Stimulated activated CD4-positive, alpha-beta T cell treated with anti-CD3 and anti-CD28 coated beads, Interleukin-15, amount 100 ng/mL, for 1 hour (primary cell): ENCODE measurements at places on chromosomes 7 and 10.

GRCh38 chr7:22876986-22877729, 54.5 kb upstream of the TOMM7 start:
- no peak for DNase-seq

- no peak for DNase-seq
Observed at GRCh38 chr10:47094636-47095035, 183.4 kb downstream of the PTPN20 start.

- DNase-seq: no peak
Observed at GRCh38 chr10:86423739-86424138, 57.1 kb upstream of the GRID1 start.

GRCh38 chr10:113853578-113854012, 287 bp downstream of the DCLRE1A start:
- DNase-seq: no peak

DNA sequence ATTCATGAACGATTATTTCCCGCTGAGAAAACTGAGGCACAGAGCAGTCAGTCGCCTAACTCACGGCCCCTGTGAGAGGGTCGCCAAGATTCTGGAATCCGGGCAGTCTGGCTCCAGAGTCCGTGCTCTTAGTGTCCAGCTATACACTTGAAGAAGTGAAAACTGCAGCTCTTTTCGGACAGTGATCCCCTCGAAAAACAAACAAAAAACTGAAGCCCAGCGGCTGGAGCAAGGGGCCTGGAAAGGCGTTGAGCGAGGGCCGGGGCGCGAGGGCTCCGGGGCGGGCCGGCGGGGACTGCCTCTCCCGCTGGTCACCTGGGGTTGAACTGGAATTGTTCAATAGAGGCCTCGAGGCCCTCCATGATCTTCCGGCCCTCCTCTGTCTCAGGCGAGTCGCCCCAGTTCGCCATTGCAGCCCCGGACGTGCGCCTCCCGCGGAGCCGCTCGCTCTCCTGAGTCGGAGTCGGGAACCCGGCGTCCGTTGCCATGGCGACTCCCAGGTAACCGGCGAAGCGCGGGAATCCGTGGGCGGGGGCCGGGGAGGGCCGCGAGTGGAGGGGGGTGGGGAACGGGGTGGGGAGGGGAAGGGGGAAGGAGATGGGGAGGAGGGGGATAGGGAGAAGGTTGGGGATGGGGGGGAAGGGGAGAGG, 881 bp downstream of the C10orf67 start:
- DNase-seq: peak; percentile 44

GRCh38 chr7:150952331-150953050, 25.6 kb downstream of the KCNH2 start:
- DNase-seq: no peak

DNA sequence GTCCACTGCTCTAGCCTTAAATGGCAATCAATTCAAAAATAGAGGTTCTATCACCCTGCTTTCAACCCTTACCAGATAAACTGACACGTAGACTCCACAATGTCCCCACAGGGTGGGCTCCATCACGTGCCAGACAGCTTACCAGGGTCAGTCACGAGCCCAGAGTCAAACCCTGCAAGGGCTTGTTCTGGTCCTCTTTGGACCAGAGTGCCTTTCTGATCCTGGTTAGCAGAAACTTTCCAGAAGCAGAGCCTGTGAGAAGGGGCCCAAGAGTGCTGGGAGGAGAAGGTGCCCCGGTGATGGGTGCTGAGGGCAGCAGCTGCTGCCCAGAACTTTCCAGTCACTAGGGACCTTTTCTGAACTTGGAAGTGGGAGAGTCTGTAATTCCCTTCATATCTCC, 354 bp upstream of the GIMAP5 start:
- DNase-seq: no peak

- DNase-seq: no peak
Observed at GRCh38 chr10:64211466-64211865, 690.3 kb downstream of the REEP3 start.

GRCh38 chr10:128526791-128527375, 400.7 kb upstream of the MKI67 start:
- DNase-seq: no peak

DNA sequence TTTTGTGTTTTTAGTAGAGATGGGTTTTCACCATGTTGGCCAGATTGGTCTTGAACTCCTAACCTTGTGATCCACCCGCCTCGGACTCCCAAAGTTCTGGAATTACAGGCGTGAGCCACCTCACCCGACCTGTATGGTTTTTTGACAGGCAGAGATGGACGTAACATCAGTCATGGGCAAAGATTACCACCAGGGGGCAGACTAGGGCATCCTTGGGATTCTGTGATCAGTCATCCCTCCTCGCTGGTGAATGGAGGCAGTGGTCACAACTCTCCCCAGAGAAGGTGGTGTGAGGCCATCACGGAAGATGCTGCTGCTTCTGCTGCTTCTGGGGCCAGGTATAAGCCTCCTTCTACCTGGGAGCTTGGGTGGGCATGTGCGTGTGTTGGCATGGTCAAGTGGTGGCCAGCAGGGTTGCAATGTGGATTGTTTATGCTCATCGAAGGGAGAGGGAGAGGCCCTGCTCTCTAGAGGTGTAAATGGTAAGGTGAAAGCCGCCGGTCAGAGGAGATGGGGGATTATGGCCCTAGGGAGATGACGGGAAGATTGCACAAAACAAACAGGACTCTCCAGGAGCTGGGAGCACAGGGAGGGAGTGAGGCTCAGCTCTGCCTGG, 122.7 kb upstream of the PRSS1 start:
- peak; percentile 41 for DNase-seq

- no peak for DNase-seq
Observed at GRCh38 chr7:96303686-96304443, 18.0 kb downstream of the SLC25A13 start.

DNA sequence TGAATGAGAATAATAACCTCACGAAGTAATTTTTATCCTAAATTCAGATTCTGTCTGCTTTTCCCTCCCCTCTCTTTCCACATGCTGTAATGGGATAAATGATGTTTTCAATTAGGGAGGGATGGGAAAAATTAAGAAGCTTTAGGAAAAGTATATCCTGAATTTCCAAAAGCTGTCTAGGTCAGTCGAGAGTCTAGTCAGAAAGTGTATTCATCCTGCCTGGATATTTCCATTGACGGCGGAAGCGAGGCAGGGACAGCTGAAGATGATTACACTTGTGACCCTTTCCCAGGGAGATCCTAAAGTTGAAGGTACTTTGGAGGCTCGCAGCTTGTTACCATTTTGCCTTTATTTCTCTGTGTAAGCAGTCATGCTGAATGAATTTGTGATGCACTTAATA, 204.1 kb downstream of the ZNF365 start:
- DNase-seq: no peak

- DNase-seq: no peak
Observed at GRCh38 chr7:31006857-31007256, 43.1 kb downstream of the GHRHR start.

DNA sequence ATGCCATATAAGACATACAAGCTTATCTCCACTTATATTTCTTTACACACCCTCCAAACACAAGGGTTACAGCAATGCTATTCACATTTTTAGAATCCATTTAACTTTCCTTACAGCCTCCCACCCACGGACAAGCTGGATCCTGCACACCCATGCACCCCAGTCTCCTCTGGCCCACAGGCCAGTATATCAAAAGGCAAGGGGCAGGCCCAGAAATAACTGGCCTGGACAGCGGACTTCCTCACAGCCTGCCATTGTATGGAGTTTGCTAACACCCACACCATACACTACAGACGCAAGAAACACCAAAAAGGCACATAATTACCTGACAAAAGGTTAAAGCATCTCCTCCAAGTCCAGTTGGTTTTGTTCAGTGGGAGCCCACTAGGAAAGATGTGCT, 12.0 kb downstream of the HOXA4 start:
- no peak for DNase-seq

DNA sequence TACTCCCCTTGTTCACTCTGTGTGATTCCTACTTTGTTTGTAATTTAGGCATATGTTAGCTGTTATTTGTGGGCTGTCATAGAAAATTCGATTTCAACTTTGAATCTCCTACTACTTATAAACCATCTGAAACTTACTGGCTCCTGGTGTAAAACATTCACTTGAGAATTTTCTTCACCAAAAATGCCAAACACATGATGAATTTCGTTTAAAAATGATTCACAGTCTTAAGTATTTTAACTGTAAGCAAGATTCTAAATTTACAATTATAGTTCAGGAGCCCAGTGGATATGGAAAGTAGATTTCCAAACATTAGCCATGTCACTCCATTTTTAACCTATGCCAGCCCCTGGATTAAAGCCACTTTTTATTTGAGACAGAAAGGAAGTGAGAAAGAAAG, 3.1 kb downstream of the CPED1 start:
- DNase-seq: no peak

GRCh38 chr10:69801434-69802315, at the start of gene COL13A1:
Gene COL13A1, plus strand, starts transcription at chr10:69801906. Its CDS starts 518 bp downstream, at chr10:69802424.
- no peak for DNase-seq

- no peak for DNase-seq
Observed at GRCh38 chr7:47314728-47315607, 266.9 kb downstream of the TNS3 start.

DNA sequence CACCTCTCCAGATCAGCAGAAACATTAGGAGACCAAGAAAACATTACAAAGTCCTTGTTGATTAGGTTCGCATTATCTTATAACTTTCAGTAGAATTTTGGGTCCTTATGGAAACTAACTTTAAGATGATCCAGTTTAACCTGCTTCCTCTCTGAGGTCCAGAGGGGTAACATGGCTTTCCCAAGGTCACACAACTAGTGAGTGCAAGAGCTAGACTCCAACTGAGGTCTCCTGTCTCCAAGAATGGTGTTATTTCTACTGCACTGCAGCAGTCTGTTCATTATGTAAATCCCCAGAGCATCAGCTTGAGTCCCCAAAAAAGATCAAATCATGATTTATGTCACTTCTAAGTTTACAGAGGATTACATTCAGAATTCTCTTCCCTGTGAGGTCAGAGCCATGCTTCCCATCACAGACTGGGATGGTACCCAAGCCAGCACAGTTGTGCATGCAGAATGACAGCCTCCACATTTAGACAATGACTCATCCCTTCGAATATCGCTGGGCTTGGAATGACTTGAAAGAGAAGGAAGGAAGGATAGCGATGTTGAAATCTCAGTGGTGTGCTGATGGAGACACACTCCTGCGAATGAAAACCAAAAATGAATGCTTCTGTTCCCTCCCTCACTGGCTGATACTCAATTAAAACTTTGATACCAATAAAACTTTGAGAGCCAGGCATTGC, 163.1 kb upstream of the PLXNA4 start:
- no peak for DNase-seq

DNA sequence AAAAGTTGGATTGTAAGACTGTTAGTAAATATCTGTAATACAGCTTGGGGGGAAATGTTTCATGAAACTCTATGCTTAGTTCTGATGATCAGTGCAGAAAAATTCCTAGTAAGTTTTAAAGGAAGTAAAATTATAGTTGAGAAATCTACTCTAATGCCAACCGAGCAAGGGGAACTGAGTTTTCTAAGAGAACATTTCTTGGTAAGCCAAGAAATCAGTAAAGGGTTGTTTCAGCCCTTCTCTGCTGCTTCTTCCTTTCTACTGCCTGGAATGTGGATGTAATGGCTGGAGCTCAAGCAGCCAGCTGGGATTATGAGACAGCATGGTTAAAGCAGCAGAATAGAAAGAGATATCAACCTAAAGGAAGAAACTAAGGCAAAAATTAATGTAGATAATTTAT, 15.9 kb upstream of the AKR1B1 start:
- no peak for DNase-seq

DNA sequence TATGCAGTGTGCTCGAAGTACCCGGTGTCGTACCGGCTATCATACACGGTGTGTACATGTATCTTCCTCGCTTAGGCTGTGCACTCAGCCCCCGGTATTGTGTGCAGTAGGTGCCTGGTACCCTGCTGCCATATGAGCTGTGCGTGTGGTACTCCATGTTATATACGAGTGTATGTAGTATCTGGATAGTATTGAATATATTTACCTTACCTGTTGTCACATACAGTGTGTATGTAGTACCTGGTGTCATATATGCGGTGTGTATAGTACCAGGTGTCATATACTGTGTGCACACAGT, 1.2 kb downstream of the ZMYND11 start:
- DNase-seq: no peak

DNA sequence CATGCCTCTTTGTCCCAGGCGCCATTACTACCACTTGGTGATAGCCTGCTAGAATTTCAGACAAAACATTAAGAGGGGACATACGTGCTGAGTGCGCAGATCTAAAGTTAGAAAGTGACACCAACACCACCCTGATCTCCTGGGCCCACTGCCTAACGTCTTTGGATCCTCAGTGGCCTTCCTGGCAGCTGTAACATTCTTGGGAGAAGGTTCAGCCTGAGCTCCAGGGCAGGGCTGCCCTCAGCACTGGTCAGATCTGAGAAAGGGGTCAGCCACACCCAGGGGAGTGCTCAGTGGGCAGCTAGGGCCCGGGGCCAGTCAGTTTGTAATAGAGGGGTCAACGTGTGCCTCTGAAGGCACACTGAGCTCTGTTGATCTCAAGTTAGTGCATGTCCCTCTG, 48.4 kb downstream of the ZCCHC24 start:
- no peak for DNase-seq

GRCh38 chr7:44541876-44542610, 913 bp upstream of the NPC1L1 start:
- DNase-seq: no peak

- no peak for DNase-seq
Observed at GRCh38 chr10:80894311-80894791, 356.6 kb downstream of the SH2D4B start.

- no peak for DNase-seq
Observed at GRCh38 chr10:22475651-22476600, 130.6 kb downstream of the SPAG6 start.

DNA sequence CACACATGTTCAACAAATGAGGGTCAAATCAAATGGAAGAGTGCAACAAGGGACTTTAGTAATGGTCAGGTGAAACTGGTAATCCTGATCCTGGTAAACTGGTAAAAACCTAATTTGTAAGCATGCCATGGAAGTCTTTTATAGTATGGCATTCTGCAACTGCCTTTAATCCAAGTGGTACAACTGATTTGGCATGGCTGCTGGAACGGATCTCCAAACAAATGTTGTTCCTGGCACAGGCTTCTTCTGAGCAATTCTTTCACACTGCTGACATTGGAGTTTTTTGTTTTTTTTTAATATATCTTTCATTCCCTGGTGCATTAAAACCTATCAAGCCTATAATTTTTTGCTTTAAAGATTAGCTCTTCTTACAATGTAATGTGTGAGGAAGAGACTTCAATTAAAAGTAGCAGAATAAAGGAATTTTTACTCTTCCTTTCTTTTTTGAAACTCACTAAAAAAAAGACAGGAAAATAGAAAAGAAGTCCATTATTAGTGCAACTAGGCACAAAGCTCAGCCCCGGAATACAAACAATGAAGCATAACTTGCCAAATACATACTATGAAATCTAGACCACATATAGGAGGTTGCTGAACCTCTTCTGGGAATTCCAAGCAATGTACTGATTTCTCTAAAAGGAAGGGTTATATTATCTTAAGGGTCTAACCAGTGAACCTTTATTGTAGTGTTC, 79.3 kb upstream of the OIT3 start:
- no peak for DNase-seq

GRCh38 chr10:35928748-35929147, 286.7 kb upstream of the FZD8 start:
- DNase-seq: no peak

- no peak for DNase-seq
Observed at GRCh38 chr10:20596065-20596755, 300.9 kb downstream of the NEBL start.
